ENCODE measurements at places on chromosomes 2 and 18.
A peak's percentile ranks its signal among the peaks of the same experiment; 100 is the strongest.

GRCh38 chr2:47023332-47023731 is 107.7 kb upstream of the MCFD2 start:
- DNase-seq: no peak

DNA sequence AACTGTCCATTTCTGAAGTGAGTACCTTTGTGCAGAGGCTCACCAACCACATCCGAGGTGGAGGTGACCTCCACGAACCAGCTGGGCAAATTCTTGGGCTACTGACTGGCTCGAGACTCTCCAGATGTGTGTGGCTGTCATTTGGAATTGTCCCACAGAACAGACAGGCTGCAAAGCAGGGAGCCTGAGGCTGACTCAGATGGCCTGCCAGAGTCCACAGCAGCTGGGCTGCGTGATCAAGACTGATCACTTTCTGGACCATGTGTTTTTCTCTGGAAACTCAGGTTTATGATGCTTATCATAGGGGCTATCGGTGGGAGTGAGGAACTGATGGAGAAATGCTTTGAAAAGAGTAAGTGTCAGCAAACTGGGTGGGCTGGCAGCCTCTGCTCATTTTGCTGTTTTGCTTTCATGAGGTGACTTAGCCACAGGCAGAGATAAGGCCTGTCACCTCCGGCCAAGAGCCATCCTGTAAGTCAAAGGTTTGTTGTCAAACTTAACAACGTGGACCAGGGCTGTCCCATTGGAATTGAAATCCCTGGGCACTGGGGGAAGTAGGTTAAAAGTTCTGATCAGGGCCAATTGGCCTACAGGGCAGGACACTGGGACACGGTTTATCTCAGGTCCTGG is 120.4 kb downstream of the LIPG start:
- peaks cover 4% of the 10 kb centered on the region for H3K4me1 ChIP-seq
- H3K27me3 ChIP-seq: no peaks in the 10 kb centered on the region

GRCh38 chr18:35689728-35690127 is 108.2 kb downstream of the GALNT1 start:
- no peak for DNase-seq
- H3K4me3 ChIP-seq: no peak overlapping the region
- H3K27me3 ChIP-seq: no peaks in the 10 kb centered on the region

GRCh38 chr18:79921984-79922965 is 29.2 kb downstream of the SLC66A2 start:
- no peak for DNase-seq
- no peaks in the 10 kb centered on the region for H3K27me3 ChIP-seq
- no peaks in the 10 kb centered on the region for H3K4me1 ChIP-seq
- H3K36me3 ChIP-seq: peaks cover 11% of the 10 kb centered on the region
- H3K4me3 ChIP-seq: no peak overlapping the region
- H3K27ac ChIP-seq: no peak overlapping the region

DNA sequence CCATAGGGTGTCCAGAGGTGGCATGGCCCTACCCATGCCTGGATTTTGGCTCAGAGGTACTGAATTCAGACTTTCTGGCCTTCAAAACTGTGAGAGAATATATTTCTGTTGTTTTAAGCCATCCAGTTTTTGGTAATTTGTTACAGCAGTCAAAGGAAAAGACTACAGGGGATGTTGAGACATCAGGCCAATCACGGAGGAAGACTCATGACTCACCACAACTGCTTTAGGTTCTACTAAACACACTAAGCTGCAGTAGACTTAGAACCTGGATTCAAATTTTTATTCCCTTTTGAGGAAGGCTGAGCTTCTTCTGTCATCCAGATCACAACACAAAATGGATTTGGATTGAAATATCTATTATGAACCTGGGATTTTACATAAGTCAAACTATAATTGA is 12.0 kb upstream of the C2orf66 start:
- DNase-seq: no peak
- no peak overlapping the region for H3K27ac ChIP-seq
- no peak overlapping the region for H3K4me3 ChIP-seq

- no peak overlapping the region for H3K4me3 ChIP-seq
- peak; percentile 69 for DNase-seq
- H3K36me3 ChIP-seq: no peaks in the 10 kb centered on the region
These were observed 120.3 kb downstream of the MEP1B start for GRCh38 chr18:32310101-32310500.

DNA sequence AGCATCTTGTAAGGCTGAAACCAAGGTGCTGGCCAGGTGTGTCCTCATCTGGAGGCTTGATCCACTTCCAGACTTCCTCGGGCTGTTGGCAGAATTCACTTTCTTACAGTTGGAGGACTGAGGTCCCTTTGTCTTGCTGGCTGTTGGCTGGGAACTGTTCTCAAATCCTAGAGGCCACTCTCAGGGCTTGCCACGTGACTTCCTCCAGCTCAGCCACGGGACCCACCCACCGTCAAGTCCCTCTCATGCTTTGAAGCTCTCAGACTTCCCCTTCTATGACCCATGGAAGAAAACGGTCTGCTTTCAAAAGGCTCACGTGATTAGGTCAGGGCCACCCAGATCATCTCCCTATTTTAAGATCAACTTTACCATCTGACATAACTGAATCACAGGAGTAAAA is 77.1 kb downstream of the SMAD4 start:
- no peak overlapping the region for H3K4me3 ChIP-seq
- H3K36me3 ChIP-seq: no peaks in the 10 kb centered on the region
- H3K27me3 ChIP-seq: no peaks in the 10 kb centered on the region
- DNase-seq: no peak
- no peak overlapping the region for H3K27ac ChIP-seq

GRCh38 chr2:145530653-145531052 is 1010.7 kb upstream of the ZEB2 start:
- no peaks in the 10 kb centered on the region for H3K27me3 ChIP-seq
- DNase-seq: no peak
- no peak overlapping the region for H3K4me3 ChIP-seq
- no peaks in the 10 kb centered on the region for H3K36me3 ChIP-seq
- H3K27ac ChIP-seq: no peak overlapping the region

DNA sequence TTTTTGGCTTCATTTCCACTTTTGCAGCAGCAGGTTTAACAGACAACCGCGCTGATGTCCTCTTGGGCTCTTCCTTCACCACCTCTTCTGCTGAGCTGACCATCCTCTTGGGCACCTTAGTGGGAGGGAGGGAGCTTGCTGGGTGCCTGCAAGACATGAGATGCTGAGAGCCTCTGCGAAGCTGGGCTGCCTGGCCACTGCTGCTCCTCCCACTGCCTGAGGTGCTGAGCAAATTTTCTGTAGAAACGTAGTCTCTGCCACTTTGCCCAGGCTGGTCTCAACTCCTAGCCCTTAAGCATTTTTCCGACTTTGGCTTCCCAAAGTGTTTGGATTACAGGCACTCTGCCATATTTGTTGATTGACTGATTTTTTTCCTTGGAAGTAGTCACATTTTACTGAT is 422.2 kb upstream of the MC4R start:
- no peak overlapping the region for H3K27ac ChIP-seq
- H3K4me1 ChIP-seq: no peaks in the 10 kb centered on the region
- no peak overlapping the region for H3K4me3 ChIP-seq
- H3K27me3 ChIP-seq: no peaks in the 10 kb centered on the region
- no peaks in the 10 kb centered on the region for H3K36me3 ChIP-seq

DNA sequence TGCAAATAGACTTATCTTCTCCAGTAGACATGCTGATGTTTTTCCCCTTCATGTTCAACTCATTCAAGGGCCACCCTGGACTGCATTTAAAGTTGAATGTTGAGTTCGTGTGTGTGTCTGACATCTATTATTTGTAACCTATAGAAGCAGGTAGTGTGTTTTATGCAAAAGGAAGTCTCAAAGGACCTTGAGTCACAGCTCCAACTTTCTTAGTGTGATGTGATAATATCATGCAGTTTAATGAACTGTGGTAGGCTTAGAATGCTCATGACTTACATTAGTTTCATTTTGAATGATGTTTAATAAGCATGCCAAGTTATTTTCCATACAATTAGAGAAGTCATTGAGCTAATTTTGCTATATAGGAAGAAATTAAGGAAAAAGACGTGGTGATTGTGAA is 67.9 kb downstream of the CERS6 start:
- no peak overlapping the region for H3K4me3 ChIP-seq
- H3K36me3 ChIP-seq: no peaks in the 10 kb centered on the region
- H3K27me3 ChIP-seq: no peaks in the 10 kb centered on the region
- no peak for DNase-seq
- H3K4me1 ChIP-seq: peaks cover 44% of the 10 kb centered on the region
